AG09309 (cell line): ENCODE measurements at places on chromosomes 1 and 21.

DNA sequence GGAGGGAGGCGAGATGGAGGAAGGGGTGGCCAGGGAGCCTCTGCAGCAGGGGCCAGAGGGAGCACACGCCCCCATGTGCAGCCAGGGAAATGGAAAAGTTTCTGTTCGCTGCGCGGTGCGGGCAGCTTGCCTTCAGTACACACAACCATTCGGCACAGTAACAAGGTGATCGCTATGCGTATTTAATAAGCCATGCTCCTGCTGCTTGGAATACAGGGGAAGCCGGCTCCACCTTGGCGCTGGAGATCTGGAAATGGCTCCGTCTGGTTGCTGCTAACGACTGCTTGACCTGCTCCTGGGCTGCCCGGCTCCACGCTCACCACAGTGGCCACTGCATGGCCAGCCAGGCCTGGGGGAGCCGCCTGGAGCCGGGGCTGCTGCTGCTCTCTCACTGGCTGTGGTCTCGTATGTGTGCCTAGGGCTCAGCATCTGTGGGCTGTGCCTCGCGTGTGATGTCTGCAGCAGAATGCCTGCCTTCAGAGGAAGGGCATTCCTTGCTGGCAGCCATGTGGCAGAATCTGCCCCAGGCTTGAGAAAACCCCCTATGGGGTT, 86.4 kb upstream of the ACTL8 start:
- DNase-seq, result no peak

DNA sequence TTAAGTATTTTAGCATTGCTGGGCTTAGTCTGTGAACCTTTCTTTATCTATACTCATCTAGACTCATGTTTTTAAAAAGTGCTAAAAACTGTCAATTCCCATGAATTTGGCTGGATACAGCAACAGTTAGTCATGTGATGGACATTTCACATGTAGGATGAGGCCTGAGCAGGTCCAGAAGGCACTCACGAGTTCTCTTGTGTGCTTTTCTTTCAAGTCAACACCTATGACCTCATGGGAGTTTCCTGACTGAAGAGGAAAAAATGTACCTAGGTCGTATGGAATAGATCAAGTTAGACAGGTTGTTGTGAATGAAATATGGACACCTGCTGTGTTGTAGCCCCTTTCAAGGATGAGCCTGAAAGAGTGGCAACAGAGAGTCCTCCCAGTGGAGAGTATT, 394.2 kb downstream of the DUSP10 start:
- no peak for DNase-seq

DNA sequence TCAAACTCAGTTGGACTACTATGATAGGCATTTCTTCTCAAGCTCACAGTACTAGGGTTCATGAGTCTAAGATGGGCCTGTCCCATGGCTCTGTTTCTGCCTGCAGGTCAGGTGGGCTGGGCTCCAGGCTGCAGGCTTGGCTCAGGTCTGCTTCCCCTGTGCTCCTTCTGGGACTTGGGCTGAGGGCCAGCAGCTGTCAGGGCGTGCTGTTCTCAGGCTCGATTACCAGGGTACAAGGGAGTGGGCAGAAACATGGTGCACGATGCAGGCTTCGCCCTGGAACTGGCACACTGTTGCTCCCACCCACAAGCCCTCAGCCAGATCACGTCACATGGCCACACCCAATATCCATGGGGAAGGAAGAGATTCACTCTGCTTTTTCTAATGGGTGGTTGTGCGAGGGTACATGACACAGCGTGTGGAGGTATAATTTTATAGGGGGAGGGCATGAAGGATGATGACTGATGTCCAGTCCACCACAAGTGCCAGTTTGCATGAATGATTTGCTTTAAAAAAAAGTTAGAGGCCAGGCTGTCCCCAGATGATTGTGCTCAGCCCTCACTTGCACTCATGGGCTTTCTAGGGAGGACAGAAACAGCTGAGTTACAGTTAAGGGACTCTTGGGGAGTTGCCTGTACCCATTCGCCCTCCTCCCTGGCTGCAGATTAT, 118.0 kb downstream of the ACTL8 start:
- no peak for DNase-seq

GRCh38 chr1:109271458-109271857, 11.5 kb downstream of the PSRC1 start:
- DNase-seq, result no peak

DNA sequence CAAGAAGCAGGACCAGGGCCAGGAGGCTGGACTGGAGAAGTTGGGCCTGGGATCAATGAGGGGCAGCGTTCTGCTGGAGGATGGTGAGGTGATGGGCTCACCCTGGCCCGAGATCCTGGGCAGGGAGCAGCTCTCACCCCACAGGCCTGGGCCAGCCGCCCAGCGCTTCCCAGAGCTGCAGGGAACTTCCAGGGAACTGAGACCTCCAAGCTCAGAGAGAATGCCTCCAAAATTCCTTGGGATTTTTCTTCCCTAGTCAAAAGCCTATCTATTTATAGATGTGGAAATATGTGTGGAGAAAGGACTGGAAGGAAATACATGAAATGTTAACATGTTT, 121.2 kb downstream of the SPSB1 start:
- DNase-seq, result peak; percentile 37

- DNase-seq, result no peak
Observed at GRCh38 chr1:224791362-224791941, 138.0 kb upstream of the DNAH14 start.

- DNase-seq, result no peak
Observed at GRCh38 chr1:174039027-174039426, 16.9 kb upstream of the RC3H1 start.

- DNase-seq, result no peak
Observed at GRCh38 chr1:19477284-19478249, 7.8 kb downstream of the CAPZB start.

DNA sequence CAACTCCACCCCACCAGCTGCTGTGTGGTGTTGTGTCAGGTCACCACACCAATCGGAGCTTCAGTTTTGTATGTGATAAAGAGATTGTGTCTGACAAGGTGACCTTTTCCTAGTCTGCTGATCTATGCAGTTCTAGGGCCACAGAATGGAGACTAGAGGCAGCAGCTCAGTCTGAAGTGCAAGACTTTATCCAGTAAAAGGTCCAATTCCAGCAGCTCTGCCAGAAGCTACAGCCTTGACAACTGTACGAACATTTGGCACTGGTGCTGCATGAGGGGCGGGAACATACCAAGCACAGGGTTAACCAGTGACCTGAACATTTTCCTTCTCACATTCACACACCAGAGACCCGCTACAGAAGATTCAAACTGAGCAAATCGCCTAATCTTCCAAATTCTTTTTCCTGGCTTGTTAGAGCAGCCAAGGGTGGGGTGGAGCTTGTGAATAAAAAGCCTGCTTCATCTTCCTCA, 9.3 kb downstream of the FMO1 start:
- no peak for DNase-seq

GRCh38 chr1:26375081-26375480, 2.5 kb upstream of the ZNF683 start:
- no peak for DNase-seq

- no peak for DNase-seq
Observed at GRCh38 chr1:46983830-46984586, 39.5 kb upstream of the CYP4X1 start.

DNA sequence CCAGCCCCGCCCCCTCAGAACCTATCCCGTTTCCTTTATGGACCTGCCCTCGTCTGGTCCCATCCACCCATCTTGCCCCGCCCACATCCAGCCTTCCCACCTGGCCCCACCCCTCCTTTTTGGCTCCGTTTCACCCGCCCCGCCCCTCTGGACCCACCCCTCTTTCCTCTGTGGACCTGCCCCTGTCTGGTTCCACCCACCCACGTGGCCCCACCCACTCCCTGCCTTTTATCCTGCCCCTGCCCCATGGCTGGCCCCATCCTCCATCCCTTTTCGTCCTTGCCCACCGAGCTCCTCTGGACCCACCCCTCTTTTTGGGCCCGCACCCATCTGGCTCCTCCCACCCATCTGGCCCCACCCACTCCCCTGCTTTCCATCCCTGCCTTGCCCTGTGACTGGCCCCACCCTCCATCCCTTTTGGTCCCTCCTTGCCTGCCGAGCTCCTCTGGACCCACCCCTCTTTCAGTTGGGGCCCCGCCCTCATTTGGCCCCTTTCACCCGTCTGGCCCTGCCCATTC, 177.3 kb downstream of the CAMTA1 start:
- DNase-seq, result no peak

DNA sequence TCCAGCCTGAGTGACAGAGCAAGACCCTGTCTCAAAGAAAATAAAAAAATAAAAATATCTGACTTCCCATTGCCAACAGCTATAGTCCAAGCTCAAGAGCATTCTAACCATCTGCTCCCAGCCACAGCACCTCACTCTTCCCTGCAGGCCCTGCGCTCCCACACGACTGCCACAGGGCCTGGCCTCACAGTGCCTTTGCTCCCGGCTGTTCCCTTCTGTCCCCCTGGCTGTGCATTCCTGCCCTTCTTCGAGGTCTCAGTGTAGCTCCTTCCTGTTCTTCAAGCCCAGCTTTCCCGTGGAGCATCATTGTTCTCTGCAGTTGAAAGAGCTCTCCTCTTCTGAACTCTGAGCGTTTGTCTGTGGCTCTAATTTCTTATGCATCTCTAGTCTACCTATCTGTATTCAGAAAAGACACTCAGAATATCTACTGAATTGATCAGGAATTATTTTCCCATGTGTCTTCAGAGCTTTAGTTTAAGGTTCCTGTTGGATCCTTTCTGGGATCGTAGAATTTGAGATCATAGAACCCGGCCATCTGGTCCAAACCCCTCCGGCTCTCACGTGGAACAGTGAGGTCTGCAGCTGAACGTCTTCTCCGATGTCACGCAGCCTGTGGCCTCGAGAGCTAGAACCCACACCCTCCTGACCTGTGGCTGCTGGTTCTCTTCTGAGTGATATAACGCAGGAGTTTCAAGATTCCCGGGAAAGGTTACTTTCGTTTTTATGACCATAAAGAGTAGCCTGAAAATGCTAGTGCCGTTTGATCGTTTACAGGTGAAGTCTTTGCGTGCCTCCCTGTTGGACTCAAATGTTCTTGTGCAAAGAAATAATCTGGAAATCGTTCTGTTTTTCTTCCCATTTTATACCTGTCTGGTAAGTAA, 54.4 kb downstream of the DOP1B start:
- no peak for DNase-seq

DNA sequence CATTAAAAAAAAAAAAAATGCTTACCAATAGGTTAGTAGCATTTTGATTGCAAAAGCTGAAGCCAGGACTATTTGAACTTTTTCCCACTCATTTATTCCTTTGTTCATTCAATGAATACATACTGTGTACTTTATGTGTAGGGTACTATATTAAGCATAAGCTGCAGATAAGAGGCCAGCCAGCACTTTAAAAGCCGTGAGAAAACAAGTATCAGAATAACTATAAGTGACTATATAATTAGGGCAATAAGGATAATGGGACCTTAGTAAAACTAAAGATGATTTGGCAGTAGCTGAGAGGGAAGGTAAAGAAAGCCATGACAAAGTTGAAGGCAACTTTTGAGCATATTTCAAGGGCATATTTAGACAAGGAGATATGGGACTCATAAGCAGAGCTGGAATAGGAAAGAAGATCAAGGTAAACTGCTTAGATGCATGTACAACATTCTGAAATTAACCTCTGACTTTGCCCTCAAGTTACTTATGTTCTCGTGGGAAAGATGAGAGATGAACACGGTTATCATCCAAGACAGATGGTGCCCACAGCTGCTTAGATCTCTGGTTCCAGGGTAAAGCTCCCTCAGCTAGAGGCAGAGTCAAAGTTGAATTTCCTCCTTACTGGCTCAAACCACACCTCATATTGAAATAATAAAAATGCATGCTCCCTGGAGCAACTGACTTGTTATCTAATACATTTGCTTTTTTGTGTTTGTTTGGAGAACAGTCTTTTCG, 44.0 kb upstream of the FMO2 start:
- DNase-seq, result no peak

- no peak for DNase-seq
Observed at GRCh38 chr1:201221201-201221846, 30.7 kb downstream of the IGFN1 start.

DNA sequence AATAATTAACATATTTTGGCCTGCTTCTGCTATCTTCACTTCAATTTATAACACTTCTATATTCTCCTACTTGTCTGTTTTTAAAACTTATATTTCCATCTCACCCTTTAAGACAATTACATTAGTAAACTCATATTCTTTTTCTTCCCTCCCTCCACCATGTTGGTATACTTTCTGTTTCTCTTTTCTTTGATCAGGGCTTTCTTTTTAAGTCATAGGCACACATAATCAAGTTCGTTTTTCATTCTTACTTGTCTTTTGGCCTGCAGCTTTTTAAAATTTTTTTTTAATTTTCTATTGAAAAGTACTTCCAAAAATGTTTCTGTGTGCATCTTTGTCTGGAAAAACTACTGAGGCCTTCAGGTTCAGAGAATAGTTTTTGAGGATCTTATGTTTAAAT, 2.3 kb downstream of the PYHIN1 start:
- no peak for DNase-seq

DNA sequence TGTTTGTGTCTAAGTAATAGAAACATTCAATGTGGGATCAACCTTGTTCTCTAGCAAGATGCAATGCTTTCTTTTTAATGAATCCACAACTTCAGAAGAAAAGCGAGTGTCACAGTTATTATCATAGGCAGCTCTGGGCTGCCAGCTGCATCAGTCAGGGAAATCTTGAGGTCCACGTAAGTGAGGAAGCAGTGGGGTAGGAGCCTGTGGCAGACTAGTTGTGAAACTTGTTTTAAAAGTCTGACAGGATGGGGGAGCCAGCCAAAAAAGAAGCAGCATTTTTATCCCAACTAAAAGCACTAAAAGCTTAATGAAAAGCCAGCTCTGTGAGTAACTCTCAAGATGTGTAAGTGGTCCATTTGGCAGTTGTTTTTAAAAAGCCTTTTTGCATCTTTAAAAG, 113.1 kb downstream of the ZNF326 start:
- DNase-seq, result no peak

DNA sequence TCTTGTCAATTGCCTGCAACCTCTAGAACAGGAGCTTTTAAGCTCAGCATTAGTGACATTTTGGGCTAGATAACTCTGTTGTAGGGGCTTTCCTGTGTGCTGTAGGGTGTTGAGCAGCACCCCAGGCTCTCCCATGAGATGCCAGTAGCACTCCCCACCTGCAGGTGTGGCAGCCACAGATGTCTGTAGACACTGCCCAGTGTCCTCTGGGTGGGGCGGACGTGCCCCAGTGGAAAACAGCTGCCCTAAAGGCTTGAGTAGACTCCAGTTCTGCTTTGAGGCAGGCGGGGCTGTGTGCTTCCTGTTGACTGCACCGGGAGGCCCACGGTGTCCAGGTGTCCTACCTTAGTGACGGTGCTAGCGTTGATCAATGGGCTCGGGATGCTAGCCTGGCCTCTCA, 16.9 kb upstream of the PWP2 start:
- DNase-seq, result no peak

GRCh38 chr1:191953526-191953925, 204.7 kb upstream of the RGS18 start:
- no peak for DNase-seq
